Glomerular endothelial cell (primary cell): ENCODE measurements at places on chromosomes 2 and 18. TPM values are rescaled to one million over a fixed set of nuclear protein-coding genes. Genes with fewer than 3 reads are reported as not detected.

DNA sequence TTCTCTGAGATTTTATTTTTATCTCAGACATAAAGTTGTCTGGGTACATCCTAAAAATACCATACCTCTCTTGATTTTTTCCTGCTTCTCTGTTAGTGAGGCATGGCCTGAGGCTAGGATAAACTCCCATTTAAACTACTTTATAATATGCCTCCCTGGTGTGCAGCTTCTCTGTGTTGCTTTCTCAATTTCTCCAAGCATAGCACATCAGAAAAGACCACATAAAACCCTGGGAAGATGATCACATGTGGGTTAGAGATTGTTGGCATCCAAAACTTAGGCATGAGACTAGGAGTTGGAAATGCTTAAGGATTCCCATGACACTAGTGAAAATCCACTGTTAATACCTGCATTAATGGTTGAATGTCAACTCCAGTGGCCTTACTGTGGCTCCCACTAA is 254.6 kb downstream of the RND3 start:
- DNase-seq, result no peak

LAMA1 gene
- total RNA-seq, result 2.5 and 3.1 TPM in 2 replicates

KIF5C gene
- 0.58 and 1.6 TPM in 2 replicates for total RNA-seq

GRCh38 chr2:197274349-197274748 is 36.2 kb downstream of the ANKRD44 start:
- DNase-seq, result no peak

GRCh38 chr18:55833543-55833942 is 245.6 kb upstream of the TCF4 start:
- peak; percentile 5 for DNase-seq

DNA sequence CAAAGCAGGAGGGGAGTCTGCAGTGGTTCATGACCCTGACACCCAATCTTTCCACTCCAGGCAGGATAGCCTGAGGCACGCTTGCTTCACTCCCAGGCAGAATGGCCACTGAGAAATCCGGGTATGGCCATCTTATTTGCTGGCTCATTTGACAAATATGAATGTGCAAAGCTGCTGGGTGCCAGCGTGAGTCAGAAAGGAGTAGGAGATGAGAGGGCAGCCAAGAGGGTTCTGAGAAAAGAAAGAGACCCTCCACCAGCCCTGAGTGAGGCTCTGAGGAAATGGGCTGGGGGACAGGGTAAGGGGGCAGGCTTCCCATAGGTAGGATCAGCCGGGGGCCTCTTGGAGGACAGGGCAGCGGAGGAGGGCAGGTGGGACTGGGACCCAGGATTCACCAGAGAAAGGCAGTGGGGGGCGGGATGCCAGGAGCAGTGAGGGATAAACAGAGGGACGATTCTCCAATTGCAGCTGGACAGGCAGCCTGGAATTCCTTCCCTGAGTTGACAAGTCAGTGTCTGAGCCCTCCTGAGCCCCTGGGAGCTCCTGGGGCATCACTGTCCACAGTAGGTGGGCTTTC is 15.2 kb downstream of the RAMP1 start:
- no peak for DNase-seq

GRCh38 chr2:25939257-25939668 is 43.0 kb downstream of the KIF3C start:
- no peak for DNase-seq

- no peak for DNase-seq
Observed at GRCh38 chr2:143399631-143400069, 270.4 kb downstream of the ARHGAP15 start.
